ENCODE measurements at places on chromosomes 1 and 21.

DNA sequence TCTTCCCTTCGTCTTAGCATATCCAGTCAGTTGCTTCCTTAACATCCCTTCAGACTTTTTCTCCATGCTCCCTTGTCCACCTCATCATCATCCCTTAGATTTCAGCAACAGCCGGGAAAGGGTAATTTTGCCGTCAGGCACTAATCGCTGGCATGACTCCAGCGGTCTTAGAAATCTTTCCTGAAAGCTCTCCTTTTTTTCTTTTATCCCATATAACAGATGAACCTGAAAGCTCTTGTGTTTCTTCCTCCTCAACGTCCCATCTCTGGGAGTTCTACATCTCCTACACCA, 10.4 kb upstream of the BOLA1 start:
- DNase-seq, result no peak

DNA sequence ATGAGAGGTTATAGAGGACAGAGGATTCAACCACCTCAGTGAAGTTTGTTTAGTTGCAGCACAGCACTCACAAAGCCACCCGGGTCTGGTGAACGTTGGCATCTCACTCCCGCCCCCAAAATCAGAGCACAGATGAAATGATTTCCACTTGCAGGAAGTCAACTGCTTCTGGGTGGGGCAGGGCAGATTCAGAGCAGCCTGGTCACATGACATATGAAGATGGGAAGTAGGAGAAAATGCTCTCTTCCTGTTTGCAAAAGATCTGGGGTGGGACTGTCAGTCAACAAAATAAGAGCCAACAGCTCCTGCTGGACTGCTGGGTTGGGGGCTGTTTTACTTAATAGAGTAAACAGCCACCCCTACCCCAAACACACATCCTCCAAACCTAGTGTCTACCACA, 43.2 kb downstream of the LRRC71 start:
- DNase-seq, result no peak

DNA sequence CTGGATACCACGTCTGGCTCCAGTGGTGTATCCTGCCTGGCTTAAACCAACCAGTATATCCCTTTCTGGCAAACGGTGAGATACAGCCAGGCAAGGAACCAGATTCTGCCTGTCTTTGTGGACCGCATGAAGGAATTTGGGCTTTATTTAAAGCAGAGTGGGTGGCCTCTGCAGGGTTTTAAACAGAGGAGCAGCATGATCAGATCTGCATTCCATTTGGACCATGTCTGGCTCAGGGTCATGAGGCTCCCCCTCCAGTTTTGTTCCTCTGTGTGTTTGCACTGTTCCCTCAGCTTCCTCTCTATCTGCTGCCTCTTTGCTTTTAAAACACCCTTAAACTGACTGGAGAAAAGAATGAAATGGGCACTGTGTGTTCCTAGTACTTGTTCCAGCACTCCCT, 195.0 kb downstream of the GIPC2 start:
- no peak for DNase-seq

- DNase-seq, result no peak
Measured at GRCh38 chr1:226650236-226650841, 88.7 kb downstream of the ITPKB start.

DNA sequence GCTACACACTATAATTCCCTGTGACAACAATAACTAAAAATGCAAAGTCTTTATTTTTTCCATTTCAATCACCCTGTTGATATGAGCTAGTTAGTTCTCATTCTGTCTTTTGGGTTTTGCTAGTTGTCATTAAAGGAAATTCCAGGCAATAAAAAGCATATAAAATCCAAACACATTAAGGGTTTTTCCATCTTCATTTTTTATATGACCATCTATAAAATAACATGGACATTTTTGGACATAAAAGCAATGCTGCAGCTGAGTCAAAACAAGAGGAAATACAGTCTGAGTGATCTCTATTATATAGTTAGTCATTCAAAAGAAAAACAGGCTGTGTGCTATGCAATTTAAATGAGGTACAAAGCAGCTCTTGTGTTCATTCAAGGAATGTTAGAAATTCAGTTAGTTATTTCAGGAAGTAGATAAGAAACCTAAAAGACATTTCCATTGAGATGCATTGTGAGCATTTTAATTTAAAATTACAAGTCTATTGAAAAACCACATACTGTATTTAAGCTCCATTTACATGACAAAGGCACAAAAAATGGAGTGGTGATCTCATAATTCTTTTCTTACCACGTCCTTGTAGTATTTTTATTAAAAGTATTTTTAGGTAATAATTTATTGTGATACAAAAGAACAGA, 67.3 kb upstream of the BCL10 start:
- no peak for DNase-seq

GRCh38 chr1:70220517-70221237, 503 bp upstream of the SRSF11 start:
- no peak for DNase-seq

DNA sequence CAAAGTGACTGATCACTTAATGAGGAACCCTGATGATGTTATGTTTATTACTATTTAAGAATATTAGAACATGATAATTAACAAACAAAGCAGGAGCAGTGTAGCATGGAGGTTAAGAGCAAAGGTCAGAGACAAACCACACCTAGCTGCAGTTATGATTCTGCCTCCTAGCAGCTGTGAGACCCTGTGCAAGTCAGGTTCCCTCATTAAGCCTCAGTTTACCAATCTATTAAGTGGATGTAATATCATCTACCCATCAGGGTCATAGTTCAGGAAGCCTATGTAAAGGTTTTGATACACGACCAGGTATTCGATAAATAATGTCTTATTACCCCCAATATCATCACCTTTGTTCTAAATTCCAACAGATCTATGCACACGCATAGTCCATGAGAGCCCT, 32.0 kb downstream of the DUSP10 start:
- no peak for DNase-seq

DNA sequence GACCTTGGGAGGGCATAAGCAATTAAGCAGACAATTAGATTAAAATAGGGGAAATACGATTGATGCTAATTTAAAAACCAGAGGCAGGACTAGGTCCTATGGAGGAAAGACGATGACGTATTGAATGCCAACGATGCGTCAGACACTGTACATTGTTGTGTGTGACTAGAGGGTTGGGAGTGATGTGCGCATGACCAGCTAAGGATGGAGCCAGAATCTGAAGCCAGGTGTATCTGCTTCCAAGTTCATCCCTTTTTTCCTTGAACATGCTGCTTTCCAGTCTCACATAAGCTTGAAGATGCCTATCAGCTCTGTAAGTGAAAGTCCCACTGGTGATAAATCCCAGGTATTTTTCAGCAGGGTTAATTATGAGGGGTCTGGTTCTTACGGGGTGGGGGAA, 576.2 kb downstream of the MATN1 start:
- no peak for DNase-seq

DNA sequence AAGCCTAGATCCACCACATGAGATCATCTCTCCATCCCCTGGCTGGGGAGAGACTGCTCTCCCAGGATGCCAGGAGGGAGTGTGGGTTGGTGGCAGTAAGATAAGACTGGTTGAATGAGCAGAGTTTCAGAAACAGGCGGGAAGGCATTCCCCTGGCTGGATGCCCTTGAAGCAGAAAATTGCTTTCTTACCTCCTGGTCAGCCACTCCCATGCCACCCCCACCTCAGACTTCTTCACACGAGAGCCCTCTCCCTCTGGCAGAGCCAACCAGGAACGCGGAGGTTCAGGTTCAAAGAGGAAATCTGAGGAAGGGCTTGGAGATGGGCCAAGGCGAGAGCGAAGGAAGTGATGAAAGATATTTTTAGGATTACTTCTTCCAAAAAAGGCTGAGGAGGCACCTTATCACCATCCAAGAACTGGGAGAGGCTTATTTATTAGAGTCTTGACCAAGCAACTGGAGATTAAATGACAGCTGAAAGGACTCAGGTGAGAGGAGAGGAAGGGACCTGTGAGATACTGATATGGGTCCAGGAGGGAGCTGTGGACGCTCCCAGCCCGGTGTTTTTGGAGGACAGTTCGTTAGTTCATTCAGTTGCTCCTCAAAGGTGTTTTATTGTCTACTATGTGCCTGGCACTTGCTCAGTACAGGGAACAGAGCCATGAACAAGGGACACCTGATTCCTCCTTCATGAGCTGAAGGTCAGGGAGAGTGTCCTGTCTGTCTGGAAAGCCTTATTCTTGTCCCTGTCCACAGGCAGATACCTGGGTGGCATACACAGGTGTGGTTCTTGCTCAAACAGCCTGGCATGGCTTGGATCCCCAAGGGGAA, 18.9 kb upstream of the SLC26A9 start:
- no peak for DNase-seq

DNA sequence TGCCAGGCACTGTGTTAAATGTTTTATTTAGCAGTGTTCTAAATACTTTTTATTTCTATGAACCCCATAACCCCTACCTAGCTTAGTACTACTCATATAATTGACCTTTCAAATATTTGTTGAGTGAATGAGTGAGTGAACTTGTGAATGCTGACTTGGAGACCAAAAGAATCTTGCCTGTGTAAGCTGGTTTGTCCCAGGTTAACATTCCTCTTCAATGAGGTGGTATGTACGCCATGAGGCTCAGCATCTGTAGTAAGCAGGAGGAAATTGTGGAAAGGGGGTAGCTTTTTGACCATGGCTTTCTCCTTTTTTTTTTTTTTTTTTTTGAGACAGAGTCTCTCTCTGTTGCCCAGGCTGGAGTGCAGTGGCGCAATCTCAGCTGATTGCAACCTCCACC, 14.6 kb downstream of the MED18 start:
- no peak for DNase-seq

- DNase-seq, result peak; percentile 72
Measured at GRCh38 chr1:172447641-172448040, 3.8 kb upstream of the PIGC start.

GRCh38 chr1:31010086-31010989, 55.2 kb downstream of the PUM1 start:
- DNase-seq, result no peak

GRCh38 chr21:39694750-39695149, 50.2 kb upstream of the IGSF5 start:
- no peak for DNase-seq

DNA sequence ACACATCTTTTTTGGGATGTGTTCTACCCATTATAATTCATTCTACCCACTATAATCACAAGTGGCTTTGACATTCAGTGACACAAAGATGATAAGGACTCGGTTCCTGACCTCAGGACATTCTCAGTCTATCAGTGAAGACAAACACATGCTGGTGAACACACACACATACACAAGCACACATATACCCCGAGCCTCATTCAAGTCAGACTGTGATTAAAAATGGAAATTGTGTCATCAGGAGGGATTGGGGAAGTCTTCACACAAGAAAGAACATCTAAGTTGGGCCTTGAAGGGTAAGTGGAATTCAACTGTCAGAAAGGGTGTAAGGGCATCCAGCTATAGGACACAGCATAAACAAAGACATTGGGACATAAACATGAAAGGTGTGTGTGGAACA, 2.6 kb upstream of the LAD1 start:
- DNase-seq, result no peak

DNA sequence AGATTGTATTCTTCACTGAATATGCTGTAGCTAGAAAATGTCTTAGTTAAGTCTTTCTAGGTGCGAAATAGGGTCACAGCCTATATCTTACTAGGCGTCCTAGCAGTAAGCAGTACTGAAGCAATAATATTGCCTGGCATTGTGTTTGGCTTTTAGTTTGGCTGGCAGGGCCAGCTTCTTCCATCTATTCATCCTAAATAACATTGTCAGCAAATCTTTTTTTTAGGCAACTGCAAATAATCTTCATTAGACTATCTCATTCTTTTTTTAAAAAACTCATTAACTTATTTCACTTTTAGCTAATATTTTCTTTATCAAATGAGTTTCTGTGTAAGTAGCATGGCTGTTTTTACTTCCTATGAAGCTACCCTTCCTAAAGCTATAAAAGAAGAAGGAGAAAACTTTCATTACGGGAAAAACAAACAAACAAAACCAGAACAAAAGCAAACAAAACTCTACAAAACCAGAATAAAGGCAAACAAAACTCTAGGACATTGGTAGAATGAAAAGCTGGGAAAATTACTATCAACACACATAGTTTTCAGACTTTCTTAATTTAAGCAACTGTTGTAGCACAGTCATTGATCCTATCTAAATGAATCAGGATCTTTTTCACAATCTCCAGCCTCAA, 506.0 kb downstream of the DPYD start:
- no peak for DNase-seq

- DNase-seq, result no peak
Measured at GRCh38 chr1:31135973-31136600, 70.6 kb upstream of the PUM1 start.

GRCh38 chr1:221961532-221962292, 219.8 kb upstream of the DUSP10 start:
- DNase-seq, result no peak

- DNase-seq, result no peak
Measured at GRCh38 chr1:40316595-40317393, at the start of gene COL9A2. Gene COL9A2 (minus strand): TSS chr1:40317286. CDS start chr1:40317197, 89 bp downstream.

GRCh38 chr1:100806601-100807000, 87.1 kb downstream of the VCAM1 start:
- DNase-seq, result no peak

DNA sequence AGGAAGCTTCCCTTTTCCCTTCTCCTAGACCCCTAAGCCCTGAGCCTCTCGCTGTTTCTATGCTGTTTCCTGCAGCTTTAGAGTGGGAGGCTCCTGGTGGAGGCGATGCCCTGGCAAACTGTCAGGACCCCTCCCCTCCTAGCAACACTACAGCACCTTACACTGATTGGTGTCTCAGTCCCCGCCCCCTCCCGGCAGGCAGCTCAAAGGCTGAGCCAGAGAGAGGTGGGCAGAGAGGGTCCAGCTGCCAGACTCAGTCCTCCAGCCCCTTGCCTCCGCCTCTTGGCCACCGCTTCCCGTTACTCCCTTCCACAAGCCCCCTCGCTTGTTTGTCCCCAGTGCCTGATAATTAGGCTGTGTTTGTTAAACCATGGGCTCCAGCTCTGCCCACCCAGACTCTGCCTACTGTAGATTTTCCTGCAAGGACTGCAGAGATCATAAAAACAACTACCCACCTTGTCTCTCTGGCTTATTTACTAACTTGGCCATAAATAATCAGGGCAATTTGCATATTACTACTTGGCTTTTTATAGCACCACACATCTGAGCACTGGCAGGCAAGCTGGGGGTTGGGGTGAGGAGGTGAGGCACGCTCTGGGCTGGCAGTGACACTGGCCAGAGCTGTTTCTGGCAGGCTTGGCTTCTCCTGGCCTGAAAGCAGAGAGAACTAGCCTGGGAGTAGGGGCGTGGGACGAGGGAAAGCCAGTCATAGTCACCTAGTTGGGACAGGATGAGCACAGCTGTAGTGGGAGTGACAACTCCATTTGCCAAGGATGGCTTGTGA, 107.5 kb downstream of the CSMD2 start:
- DNase-seq, result no peak

GRCh38 chr1:223667484-223668182, 2.1 kb upstream of the CAPN8 start:
- no peak for DNase-seq

GRCh38 chr1:162988869-162989268, 80.3 kb upstream of the RGS4 start:
- no peak for DNase-seq

- DNase-seq, result no peak
Measured at GRCh38 chr1:31101147-31101502, 35.6 kb upstream of the PUM1 start.

- no peak for DNase-seq
Measured at GRCh38 chr1:117372863-117373412, 5.7 kb downstream of the MAN1A2 start.

GRCh38 chr21:29849735-29850176, 90.0 kb downstream of the GRIK1 start:
- peak; percentile 17 for DNase-seq
